ENCODE measurements at places on chromosomes 7 and 10. TPM values are rescaled to one million over a fixed set of nuclear protein-coding genes. Genes with fewer than 3 reads are reported as not detected.

Gene GBX1
- polyA plus RNA-seq: not detected

GRCh38 chr7:28195910-28196620, 15.5 kb upstream of the JAZF1 start:
- H3K27ac ChIP-seq: no peak overlapping the region
- DNase-seq: no peak
- no peaks in the 10 kb centered on the region for H3K27me3 ChIP-seq
- peaks cover 3% of the 10 kb centered on the region for H3K36me3 ChIP-seq
- H3K4me3 ChIP-seq: no peak overlapping the region
- peaks cover 24% of the 10 kb centered on the region for H3K4me1 ChIP-seq

GRCh38 chr7:17369691-17370426, 71.4 kb downstream of the AHR start:
- H3K27ac ChIP-seq: no peak overlapping the region
- no peaks in the 10 kb centered on the region for H3K4me1 ChIP-seq
- peak; percentile 17 for DNase-seq
- H3K36me3 ChIP-seq: no peaks in the 10 kb centered on the region
- H3K27me3 ChIP-seq: no peaks in the 10 kb centered on the region

DNA sequence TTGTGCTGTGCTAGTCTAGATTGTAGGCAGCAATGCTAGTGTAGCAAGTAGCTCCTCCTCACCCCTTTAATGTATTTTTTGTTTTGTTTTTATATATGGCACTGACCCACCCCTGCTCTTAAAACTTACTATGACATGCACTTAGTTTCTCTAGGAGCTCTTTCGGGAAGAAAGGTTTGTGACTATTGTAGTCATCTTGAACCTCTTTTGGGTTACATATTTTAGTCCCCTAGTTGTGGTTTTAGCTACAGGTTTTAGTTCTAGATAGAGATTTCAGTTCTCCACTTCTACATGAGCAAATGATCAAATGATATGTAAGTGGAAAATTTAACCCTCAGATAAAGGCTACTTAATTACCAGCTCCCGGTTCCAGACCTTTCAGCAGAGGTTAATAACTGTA, 14.9 kb downstream of the MINPP1 start:
- H3K27me3 ChIP-seq: no peaks in the 10 kb centered on the region
- no peak overlapping the region for H3K27ac ChIP-seq
- no peak overlapping the region for H3K4me3 ChIP-seq
- DNase-seq: no peak
- peaks cover 27% of the 10 kb centered on the region for H3K36me3 ChIP-seq

- H3K27me3 ChIP-seq: peaks cover 2% of the 10 kb centered on the region
- no peaks in the 10 kb centered on the region for H3K36me3 ChIP-seq
- H3K4me1 ChIP-seq: peaks cover 2% of the 10 kb centered on the region
- H3K4me3 ChIP-seq: no peak overlapping the region
- no peak overlapping the region for H3K27ac ChIP-seq
Observed at GRCh38 chr7:123538897-123539296, 4.5 kb upstream of the IQUB start.

GRCh38 chr7:32283546-32283945, 206.6 kb downstream of the LSM5 start:
- H3K27me3 ChIP-seq: no peaks in the 10 kb centered on the region
- no peak overlapping the region for H3K27ac ChIP-seq
- no peak overlapping the region for H3K4me3 ChIP-seq
- DNase-seq: no peak
- no peaks in the 10 kb centered on the region for H3K4me1 ChIP-seq
- H3K36me3 ChIP-seq: no peaks in the 10 kb centered on the region

- H3K4me3 ChIP-seq: no peak overlapping the region
- no peak overlapping the region for H3K27ac ChIP-seq
- H3K4me1 ChIP-seq: no peaks in the 10 kb centered on the region
Observed at GRCh38 chr10:118304521-118304920, 37.6 kb downstream of the FAM204A start.

GRCh38 chr10:11414314-11415038, 197.0 kb downstream of the USP6NL start:
- H3K27me3 ChIP-seq: no peaks in the 10 kb centered on the region
- no peak overlapping the region for H3K4me3 ChIP-seq
- no peak for DNase-seq
- H3K27ac ChIP-seq: no peak overlapping the region

GRCh38 chr7:89837515-89837914, 316.8 kb upstream of the STEAP1 start:
- no peaks in the 10 kb centered on the region for H3K36me3 ChIP-seq
- no peaks in the 10 kb centered on the region for H3K27me3 ChIP-seq
- H3K27ac ChIP-seq: no peak overlapping the region
